ENCODE measurements at places on chromosomes 3 and 15.

GRCh38 chr15:70356919-70357318 lies 259.2 kb upstream of the TLE3 start:
- no peak for DNase-seq

- DNase-seq, result no peak
Measured at GRCh38 chr3:59017617-59017984, 32.2 kb downstream of the CFAP20DC start.

DNA sequence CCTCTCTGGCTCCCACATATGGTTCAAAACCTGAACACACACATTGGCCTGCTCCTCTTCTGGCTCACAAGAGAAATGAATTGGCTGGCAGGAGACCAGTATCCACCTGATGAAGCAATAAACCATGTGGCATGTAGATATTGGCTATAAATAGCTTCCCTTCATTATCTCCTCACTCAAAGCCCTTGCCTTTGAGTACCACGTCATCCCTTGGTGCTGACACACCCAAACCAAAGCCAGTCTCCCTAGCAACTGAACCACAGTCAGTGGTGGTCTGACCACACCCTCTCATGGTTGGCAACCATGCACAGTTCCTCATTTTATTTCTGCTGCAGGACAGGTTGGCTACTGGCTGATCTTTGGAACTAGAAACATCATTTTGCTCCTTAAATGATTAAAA lies 98.8 kb downstream of the ZNF621 start:
- DNase-seq, result no peak

- DNase-seq, result no peak
Measured at GRCh38 chr3:107676469-107677309, 153.9 kb downstream of the BBX start.

DNA sequence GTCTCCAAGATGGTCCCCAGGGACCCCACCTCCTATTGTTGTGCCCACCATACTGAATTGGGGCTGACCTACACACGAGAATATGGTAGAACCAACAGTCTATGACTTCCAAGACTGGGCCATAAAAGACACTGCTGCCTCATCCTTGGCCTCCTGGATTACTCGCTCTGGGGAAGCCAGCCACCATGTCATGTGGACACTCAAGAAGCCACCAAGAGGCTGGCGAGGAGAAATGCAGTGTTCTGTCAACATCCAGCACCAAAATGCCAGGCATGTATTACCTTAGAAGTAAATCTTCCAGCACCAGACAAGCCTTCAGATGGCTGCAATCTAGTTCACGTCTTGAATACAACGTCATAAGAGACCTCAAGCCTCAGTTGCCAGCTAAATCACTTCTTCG lies 17.1 kb upstream of the TPM1 start:
- DNase-seq, result no peak

DNA sequence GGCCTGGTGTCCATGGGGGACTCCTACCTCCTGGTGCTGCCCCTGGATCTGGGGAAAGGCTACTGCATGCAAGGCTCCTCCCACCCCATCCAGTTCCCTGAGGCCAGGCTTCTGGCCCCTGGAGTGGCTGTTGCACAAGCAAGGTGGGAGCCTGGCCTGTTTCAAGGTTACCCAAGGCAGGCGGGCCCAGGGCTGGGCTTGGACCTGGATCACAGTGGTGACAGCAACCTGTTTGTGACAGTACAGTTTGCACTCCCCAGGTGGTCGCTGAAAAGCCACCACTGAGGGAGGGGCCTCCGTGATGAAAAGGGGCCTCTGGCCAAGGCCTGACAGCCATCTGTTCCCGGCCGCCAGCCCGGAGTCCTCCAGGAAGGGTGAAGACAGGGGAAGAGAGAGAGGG lies 14.4 kb upstream of the KY start:
- no peak for DNase-seq
